ENCODE measurements at places on chromosomes 7 and 10. TPM values are rescaled to one million over a fixed set of nuclear protein-coding genes. Genes with fewer than 3 reads are reported as not detected.
A peak's percentile ranks its signal among the peaks of the same experiment; 100 is the strongest.

The DKK1 gene
- total RNA-seq = 142 TPM

The PCLO gene
- total RNA-seq = 20.9 TPM

GRCh38 chr7:91636129-91636724, 244.3 kb downstream of the MTERF1 start:
- H3K4me3 ChIP-seq = no peak overlapping the region
- no peaks in the 10 kb centered on the region for H3K36me3 ChIP-seq
- H3K27me3 ChIP-seq = no peaks in the 10 kb centered on the region
- no peaks in the 10 kb centered on the region for H3K4me1 ChIP-seq
- DNase-seq = no peak
- no peak overlapping the region for H3K27ac ChIP-seq

DNA sequence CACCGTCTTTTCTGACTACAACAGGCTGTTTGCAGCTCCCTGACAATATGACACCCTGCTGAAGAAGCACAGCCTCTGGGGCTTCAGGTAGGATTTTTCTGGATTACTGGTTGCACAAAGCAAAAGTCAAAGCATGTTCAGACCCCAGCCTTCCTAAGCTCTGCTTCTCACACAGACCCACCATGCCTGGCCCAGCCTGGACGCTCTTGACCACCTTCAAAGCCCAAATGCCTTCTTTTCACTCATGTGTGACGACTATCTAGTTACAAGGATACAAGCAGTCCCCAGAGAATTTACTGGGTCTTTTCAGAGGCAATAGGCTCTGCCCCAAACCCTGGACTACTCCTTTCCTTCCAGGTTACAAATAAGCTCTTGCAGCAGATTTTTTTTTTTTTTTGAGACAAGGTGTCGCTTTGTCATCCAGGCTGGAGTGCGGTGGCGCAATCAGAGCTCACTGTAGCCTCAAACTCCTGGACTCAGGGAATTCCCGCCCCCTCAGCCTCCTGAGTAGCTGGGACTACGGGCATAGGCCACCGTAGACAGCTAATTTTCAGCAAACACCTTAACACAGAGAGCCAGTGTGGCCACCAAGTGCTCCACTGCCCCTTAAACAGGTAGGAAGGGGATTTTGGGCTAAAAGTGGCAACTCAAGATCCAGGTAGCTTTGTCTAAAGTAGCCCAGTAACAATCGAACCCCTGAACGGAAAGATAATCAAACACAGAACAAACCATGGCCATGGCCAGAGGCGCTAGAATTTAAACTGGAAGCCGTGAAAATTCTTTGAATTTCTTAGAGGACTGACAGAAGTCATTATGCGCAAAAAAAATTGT, 16.2 kb downstream of the SVIL start:
- H3K36me3 ChIP-seq = no peaks in the 10 kb centered on the region
- no peak overlapping the region for H3K4me3 ChIP-seq
- peaks cover 11% of the 10 kb centered on the region for H3K4me1 ChIP-seq
- peak overlapping the region; percentile 87 for H3K27ac ChIP-seq
- DNase-seq = no peak
- no peaks in the 10 kb centered on the region for H3K27me3 ChIP-seq

DNA sequence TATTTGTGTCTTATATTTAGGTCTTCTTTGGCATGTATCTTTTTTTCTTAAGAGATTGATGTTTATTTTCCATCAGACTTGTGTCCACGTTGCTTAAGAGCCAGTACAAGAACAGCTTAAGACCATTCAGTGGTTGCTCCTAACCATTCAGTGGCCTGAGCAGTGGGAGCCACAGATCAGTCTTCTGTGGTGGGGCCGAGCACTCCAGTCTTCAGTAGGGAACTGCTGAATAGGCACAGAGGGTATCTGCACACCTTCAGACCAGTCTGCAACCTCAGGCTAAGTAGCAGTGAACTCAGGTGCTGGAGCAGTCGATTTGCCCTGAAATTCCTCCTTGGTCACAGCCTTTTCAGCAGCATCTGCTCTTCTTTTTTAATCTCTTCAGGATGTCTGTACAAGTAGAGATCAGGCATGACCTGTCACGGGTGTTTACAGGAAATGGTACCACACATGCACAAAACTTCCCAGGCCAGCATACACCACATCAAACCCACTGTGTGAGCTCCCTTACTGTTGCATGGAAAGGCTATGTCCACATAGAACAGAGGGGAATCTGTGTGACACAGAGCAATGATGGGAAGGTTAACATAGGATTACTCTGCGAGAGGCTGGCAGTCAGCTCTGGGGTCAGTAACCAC, 51.5 kb downstream of the FAM107B start:
- H3K27ac ChIP-seq = no peak overlapping the region
- DNase-seq = no peak
- H3K27me3 ChIP-seq = no peaks in the 10 kb centered on the region
- no peak overlapping the region for H3K4me3 ChIP-seq

GRCh38 chr10:33073641-33074415, 115.8 kb upstream of the ITGB1 start:
- H3K4me3 ChIP-seq = peak overlapping the region; percentile 3
- no peak for DNase-seq
- H3K27me3 ChIP-seq = no peaks in the 10 kb centered on the region
- H3K36me3 ChIP-seq = no peaks in the 10 kb centered on the region
- H3K27ac ChIP-seq = no peak overlapping the region

The UNCX gene
- total RNA-seq = not detected

The PPP1R3A gene
- total RNA-seq = not detected

GRCh38 chr10:124557167-124557566, 95.5 kb downstream of the LHPP start:
- H3K27ac ChIP-seq = no peak overlapping the region
- no peak overlapping the region for H3K4me3 ChIP-seq
- H3K4me1 ChIP-seq = no peaks in the 10 kb centered on the region

The PRDX3 gene
- total RNA-seq = 165 TPM

The SDK1 gene
- total RNA-seq = 18.2 TPM

DNA sequence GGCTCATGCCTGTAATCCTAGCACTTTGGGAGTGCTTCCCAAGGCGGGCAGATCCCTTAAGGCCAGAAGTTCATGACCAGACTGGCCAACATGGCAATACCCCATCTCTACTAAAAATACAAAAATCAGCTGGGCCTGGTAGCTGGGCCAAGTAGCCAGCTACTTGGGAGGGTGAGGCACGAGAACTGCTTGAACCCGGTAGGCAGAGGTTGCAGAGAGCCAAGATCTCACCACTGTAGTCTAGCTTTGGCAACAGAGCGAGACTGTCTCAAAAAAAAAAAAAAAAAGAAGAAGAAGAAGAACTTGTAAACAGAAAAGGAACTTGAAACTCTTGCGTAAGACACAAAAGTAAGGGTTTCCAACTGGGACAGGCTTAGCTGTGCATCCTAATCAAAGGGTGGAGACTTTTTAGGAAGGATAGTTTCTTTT, 5.6 kb upstream of the IFIT2 start:
- H3K4me1 ChIP-seq = no peaks in the 10 kb centered on the region
- no peaks in the 10 kb centered on the region for H3K36me3 ChIP-seq
- no peaks in the 10 kb centered on the region for H3K27me3 ChIP-seq

DNA sequence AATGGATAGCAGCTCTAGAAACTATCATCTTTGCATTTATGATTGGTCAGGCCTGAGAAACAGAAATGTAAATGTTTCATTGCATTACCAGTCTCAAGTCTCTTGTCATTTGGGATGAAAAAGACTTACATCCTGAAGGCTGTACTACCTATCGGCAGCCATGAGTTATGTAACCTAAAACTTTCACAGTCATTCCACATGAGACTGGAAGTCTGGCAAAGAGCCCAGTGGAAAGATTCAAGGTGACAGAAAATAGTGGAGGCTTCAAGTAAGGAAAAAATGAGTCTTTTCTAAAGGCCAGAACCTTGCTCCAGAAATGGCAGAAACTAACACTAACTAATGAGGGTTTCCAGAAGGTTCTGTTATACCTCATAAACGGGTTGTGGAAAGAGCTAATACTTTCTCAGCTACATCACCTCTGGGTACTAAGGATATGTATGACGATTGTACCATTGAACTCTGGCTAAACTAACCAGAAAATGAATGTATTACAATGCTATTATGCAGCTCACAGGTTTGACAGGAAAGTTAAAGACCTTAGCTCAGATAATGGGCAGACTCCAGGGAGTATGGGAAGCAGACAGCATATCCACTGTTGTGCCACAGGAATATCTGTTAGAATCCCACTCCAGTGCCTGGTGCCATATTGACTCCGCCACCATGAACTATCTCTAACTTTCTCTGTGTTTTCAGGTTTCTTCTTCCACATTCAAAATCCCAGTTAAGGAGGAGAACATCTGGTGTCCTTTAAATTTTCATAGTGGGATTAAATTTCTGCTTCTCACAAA, 41.7 kb upstream of the DYNC1I1 start:
- H3K36me3 ChIP-seq = no peaks in the 10 kb centered on the region
- no peak for DNase-seq
- H3K27ac ChIP-seq = no peak overlapping the region
- no peaks in the 10 kb centered on the region for H3K4me1 ChIP-seq
- no peak overlapping the region for H3K4me3 ChIP-seq

- H3K36me3 ChIP-seq = no peaks in the 10 kb centered on the region
- H3K27me3 ChIP-seq = no peaks in the 10 kb centered on the region
- no peaks in the 10 kb centered on the region for H3K4me1 ChIP-seq
- DNase-seq = no peak
These were observed 322.5 kb upstream of the ZMIZ1 start for GRCh38 chr10:78746155-78746763.

DNA sequence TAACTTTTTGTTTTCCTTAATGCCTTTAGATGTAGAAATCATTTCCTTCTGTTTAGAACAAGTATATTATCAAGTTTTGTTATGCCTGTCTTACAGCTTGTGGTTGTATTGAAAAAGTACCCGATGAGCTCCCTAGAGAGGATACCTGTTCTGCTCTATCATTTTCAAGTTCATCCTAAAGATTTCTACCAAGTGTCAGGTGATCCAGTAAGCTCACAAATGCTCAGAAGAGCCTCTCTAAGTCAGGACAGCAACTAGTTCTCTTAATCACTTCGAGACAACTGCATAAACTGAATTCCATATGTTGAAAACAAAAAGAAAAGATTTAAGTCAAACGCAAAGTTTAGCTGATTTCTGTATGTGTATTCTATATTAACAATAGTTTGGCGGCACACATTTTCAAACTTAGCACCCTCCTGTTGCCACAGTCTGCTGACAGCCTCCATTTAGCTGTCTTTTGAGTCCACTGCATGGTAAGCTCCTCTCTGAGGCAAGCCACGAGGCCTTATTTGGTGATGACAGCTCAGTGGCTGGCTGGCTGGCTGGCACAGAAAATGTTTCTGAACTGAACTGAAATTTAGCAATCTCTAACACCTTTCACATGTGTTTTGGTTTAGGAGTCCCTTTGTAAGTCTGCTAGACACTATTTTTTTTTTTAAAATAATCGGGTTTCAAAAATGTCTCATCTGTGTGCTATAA, 59.4 kb downstream of the SEMA3C start:
- DNase-seq = peak; percentile 80
- no peaks in the 10 kb centered on the region for H3K4me1 ChIP-seq
- no peaks in the 10 kb centered on the region for H3K36me3 ChIP-seq
- H3K27ac ChIP-seq = peak overlapping the region; percentile 62
- no peak overlapping the region for H3K4me3 ChIP-seq

The CYP3A7 gene
- 1.5 TPM for total RNA-seq

- H3K4me3 ChIP-seq = no peak overlapping the region
- no peaks in the 10 kb centered on the region for H3K27me3 ChIP-seq
- H3K36me3 ChIP-seq = no peaks in the 10 kb centered on the region
These were observed 12.4 kb downstream of the CAMK2B start for GRCh38 chr7:44313016-44313415.

The FBXL13 gene
- 4.2 TPM for total RNA-seq

DNA sequence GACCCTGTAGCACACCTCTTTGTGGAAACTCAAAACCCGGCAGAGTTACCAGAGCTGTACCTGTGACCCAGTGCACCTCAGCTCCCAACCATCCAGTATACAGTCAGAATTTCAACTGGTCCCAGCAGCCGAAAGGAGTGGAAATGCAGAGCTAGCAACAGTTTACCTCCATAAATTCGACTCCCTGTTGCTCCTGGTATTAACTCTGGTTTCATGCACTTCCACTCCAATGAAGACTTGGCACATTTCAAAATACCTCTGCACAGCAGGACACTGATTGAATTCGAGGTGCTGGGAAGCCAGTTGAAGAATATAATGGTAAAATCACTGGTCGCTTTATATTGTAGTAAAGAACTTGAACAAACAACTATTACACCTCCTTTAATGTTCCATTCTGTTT, 17.9 kb upstream of the TIAL1 start:
- no peaks in the 10 kb centered on the region for H3K36me3 ChIP-seq
- H3K27ac ChIP-seq = no peak overlapping the region
- H3K4me1 ChIP-seq = no peaks in the 10 kb centered on the region
- no peak for DNase-seq

GRCh38 chr7:98286093-98286539, 4.6 kb downstream of the BRI3 start:
- no peaks in the 10 kb centered on the region for H3K36me3 ChIP-seq
- H3K4me3 ChIP-seq = peak overlapping the region; percentile 100
- no peaks in the 10 kb centered on the region for H3K27me3 ChIP-seq

The LIPK gene
- total RNA-seq = 3.2 TPM

DNA sequence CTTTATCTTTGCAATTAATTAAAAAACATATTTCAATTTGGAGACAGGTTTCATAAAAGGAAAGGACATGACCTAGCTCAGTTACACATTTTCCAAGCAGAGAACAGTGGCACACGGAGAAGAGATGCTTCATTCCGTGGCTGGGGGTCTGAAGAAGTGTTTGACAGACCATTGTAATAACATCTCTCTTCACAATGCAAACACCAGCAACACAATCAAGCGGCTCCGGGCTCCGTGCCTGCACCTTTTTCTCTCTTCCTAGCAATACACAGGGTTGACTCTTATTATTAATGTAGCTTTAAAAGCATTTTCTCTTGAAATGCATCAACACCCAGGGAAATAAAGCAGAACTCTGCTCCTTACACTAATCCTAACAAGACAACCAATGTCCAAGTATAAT, 261.0 kb upstream of the AOAH start:
- no peaks in the 10 kb centered on the region for H3K4me1 ChIP-seq
- no peak overlapping the region for H3K27ac ChIP-seq
- no peak for DNase-seq
- no peaks in the 10 kb centered on the region for H3K27me3 ChIP-seq
- no peaks in the 10 kb centered on the region for H3K36me3 ChIP-seq

The ACBD7 gene
- 1.1 TPM for total RNA-seq

The CALN1 gene
- under 0.01 TPM for total RNA-seq

GRCh38 chr7:153084278-153084677, 324.7 kb downstream of the ACTR3B start:
- no peak overlapping the region for H3K27ac ChIP-seq
- no peaks in the 10 kb centered on the region for H3K4me1 ChIP-seq
- H3K27me3 ChIP-seq = no peaks in the 10 kb centered on the region
- no peak overlapping the region for H3K4me3 ChIP-seq
- no peak for DNase-seq

- DNase-seq = no peak
- H3K27me3 ChIP-seq = no peaks in the 10 kb centered on the region
- H3K36me3 ChIP-seq = peaks cover 3% of the 10 kb centered on the region
- H3K4me3 ChIP-seq = no peak overlapping the region
These were observed 2.8 kb upstream of the TRIP6 start for GRCh38 chr7:100864263-100864845.

The EIF4EBP2 gene
- total RNA-seq = 80.5 TPM

The GPER1 gene
- total RNA-seq = 3.3 TPM

The CREB3L2 gene
- total RNA-seq = 23.0 TPM

The RSU1 gene
- 63.6 TPM for total RNA-seq

The TFEC gene
- 5.6 TPM for total RNA-seq

GRCh38 chr10:110029450-110029849, 21.7 kb downstream of the ADD3 start:
- no peak overlapping the region for H3K4me3 ChIP-seq
- H3K36me3 ChIP-seq = no peaks in the 10 kb centered on the region
- DNase-seq = no peak

Measured in breast epithelium (tissue), 4 donors.